NCI-H1417 (cell line): ENCODE measurements at places on chromosomes 5 and 9.
A peak's percentile ranks its signal among the peaks of the same experiment; 100 is the strongest.

GRCh38 chr5:54325610-54326311 is 15.4 kb upstream of the ARL15 start:
- DNase-seq = no peak

DNA sequence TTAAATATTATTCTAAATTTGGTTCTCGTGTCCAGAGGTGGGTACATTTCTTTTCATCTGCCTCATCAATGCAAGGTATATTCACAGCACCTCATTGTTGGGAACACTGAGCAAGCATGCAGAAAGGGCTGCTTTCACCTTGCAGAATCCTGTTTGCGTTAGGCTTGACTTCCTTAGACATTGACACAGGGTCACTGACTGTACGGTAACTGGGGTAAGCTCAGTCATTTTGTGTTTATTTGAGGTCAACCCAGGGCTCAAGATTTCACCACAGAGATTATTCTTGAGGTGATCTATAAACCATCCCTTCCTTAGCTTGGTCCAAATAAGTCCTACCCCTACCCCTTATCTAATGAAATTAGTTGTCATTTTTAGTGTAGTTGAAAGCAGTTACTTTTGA is 1.7 kb upstream of the PTPDC1 start:
- no peak for DNase-seq

GRCh38 chr9:16000811-16001210 is 448.0 kb downstream of the CCDC171 start:
- no peak for DNase-seq

DNA sequence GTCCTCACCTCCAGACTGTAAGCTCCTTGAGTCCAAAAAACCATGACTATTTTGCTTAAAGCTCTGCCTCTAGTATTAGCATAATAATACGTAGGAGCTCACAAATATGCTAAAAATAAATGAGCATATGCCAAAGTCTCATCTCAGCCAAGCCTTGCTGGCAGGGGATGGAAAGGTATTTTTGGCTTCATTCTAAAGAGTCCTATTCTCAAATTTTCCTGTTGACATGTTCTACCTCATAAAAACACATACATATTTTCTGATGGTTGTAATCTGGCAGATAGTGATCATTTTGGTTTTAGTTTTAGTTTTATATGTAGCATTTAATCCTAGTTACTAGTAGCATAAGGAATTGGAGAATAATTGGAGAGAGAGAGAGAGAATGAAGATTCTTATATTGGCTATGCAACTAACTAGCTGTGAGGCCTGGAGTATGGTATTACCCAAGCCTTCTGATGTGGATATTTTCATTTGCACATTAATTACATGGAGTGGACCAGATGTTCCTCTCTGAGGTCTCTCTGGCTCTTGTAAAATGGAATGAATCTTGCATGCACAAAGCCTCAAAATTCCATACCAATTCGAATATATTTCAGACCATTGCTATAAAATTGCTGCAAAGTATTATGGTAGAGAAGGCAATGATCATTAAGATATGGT is 55.8 kb downstream of the PIP5K1B start:
- DNase-seq = no peak

DNA sequence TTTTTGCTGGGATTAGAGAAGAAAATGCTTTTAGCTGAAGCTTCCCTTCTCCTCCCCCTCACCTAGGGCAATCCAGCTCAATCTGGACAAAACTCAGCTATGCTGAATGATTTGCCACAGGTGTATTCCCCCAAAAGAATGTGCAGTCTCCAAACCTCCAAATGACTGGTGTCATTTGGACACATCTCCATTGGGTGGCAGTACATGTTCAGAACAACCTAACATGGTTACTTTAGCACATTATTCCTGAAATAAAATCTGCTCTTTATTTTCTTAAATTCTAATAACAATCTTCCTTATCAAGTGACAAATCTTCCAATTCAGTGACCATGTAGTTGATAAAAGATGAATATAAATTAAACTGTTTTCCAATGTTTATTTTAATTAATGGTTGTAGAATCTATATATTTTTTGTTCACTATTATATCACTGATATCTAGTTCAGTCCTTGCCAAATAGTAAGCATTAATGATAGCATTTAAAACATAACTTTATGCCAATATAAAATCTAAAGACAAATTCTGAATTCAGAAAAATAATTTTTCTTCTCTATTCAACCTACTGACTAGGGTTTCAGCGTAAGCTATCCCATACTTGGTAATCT is 61.3 kb upstream of the MOCS2 start:
- peak; percentile 45 for DNase-seq

DNA sequence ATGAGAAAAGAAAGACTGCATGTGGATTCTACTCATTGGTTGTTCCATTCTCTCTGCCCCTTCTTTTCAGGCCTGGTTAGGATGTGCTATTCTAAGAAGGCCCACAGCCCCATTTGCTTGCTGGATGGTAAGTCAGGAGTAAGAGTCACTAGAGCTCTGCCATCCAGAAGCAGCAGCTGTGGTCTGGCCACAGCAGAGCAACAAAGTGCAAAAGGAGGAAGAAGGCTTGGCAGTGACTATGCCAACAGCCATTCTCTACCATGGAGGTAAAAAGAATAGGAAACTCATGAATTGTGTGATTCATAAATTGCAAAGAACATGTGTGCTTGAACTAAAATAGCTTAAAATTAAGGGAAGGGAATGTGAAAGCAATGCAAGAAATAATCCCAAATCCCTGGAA is 20.9 kb downstream of the KLHL3 start:
- DNase-seq = no peak

GRCh38 chr5:131610198-131611063 is 24.6 kb downstream of the RAPGEF6 start:
- DNase-seq = no peak
